ENCODE measurements at places on chromosomes 3 and 15.

GRCh38 chr3:166100730-166101129 lies 263.5 kb upstream of the BCHE start:
- no peak for DNase-seq

DNA sequence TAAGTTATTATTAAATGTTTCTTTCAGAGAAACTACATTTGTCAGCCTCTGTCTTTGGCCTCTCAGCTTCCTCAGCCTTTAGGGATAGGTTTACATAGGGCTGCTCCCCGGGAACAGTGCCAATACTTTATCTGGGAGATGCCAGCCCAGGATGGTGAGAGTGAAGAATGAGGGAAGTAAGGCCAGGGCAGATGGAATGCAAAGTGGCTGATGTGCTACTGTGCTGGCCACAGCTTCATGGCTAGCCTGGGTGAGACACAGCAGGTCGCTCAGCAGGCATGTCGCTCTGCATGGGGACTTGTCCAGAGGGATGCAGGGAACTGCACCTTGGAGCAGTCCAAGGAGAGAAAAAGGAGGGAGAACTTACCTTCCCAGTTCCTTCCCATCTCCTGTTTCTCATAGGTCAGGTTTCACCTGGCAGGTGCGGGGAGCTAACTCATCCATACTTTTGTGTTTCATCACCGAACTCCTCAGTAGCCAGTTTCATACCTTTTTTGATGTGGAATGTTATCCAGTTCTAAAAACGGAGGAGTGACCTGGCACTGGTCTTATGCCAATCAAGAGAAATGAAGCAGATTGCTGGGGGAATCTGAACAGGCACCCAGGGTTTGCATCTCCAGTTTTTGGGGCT lies 30.9 kb upstream of the C15orf39 start:
- no peak for DNase-seq

DNA sequence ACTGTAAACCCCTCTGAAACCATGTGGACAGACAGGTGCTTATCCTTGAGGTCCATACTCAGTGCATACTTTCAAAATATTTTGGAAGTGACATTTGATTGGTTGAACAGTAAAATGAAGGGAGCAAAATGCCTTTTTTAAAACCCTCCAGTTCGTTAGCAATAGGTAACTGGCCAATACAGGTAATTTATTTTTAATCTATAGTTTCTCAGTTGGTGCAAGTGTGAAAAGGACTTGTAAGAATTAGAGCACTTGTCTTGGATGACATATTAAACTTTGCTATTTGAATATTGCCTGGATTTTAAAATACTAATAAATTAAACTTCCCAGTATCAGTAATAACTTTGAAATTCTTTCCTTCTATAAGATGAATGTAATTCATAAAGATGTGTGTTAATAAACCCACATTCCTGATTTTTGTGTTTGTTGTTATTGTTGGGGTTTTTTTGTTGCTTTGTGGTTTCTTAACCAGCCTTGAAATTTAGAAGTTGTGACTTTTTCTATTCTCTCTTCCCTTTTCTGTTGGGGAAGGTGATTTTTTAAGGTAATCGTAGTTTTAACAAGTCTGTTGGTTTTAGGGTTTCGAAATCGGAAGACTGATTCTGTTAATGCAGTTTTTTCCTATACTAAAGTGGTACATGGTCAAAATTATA lies 90.0 kb downstream of the STT3B start:
- no peak for DNase-seq

- DNase-seq = no peak
Measured at GRCh38 chr3:196003611-196004010, 78.3 kb downstream of the TFRC start.

GRCh38 chr3:114586119-114586518 lies 292.3 kb downstream of the TIGIT start:
- DNase-seq = no peak

DNA sequence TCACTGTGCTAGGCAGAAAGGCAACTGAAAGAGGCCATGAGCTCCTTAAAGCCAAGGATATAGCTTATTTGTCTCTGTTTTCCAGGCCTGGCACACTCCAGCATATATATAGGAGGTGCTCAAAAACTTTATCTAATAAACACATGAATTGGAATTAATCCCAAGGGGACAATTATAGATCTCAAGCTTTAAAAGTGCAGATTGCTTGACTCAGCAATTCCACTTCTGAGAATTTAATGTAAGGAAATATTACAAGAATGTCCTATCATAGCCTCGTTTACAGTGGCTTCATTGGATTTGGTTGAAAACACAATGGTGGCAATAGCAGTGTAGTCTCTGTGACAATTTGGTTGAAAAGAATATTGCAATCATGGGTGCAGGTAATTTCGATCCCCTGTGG lies 267.3 kb downstream of the SHQ1 start:
- DNase-seq = no peak

- DNase-seq = no peak
Measured at GRCh38 chr3:156518726-156519125, 36.2 kb downstream of the SSR3 start.

- DNase-seq = no peak
Measured at GRCh38 chr3:113266738-113267137, 55.4 kb downstream of the BOC start.

- DNase-seq = no peak
Measured at GRCh38 chr15:85543741-85544155, 163.3 kb downstream of the AKAP13 start.

- no peak for DNase-seq
Measured at GRCh38 chr15:95290176-95290974, 1040.1 kb upstream of the NR2F2 start.

GRCh38 chr3:48478626-48479555 lies 25.1 kb downstream of the SHISA5 start:
- DNase-seq = no peak

GRCh38 chr15:40279437-40280141 lies 3.3 kb downstream of the ANKRD63 start:
- peak; percentile 22 for DNase-seq

DNA sequence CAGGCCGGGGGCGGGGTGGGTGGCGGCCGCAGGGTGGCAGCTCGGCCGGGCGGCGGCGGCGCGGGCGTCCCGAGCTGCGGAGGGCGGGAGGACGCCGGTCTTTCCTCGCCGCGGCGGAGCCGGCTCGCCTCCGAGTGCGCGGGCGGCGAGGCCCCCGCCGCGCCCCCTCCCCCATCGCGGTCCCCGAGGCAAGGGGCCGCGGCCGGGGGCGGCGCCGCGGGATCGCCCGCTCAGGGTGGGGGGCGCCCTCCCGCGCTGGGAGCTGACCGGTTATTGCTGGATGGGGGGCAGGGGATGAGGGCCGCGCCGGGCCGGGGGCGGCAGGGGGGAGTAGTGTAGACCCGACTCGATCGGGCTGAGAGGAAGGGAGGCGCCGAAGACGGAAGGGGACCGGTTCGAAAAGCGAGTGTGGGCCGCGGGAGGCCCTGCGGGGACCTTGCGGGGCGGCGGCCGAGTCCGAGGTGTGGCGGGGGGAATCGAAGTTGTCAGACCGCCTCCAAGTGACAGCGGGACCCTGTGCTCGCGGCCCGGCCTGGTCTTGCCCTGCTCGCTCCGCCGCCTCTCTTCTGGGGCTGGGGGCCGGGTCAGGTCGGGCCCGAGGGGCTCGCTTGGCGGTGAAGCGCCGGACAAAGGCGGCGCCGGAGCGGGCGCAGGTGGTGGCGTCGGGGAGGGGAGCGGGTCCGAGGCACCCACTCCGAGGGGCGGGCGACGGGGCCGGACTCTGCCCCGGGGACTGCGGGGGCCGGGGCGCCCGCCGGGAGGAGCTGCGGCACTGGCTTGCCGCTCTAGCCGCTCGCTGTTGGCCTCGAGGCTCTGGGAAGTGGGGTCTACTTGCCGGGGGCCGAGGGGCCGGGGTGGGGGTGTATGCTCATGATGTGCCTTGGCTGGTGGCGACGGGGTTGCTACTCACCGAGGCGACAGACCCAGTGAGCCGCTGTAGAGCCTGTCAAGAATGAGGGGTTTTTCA lies 1.1 kb downstream of the BAHD1 start:
- DNase-seq = no peak

DNA sequence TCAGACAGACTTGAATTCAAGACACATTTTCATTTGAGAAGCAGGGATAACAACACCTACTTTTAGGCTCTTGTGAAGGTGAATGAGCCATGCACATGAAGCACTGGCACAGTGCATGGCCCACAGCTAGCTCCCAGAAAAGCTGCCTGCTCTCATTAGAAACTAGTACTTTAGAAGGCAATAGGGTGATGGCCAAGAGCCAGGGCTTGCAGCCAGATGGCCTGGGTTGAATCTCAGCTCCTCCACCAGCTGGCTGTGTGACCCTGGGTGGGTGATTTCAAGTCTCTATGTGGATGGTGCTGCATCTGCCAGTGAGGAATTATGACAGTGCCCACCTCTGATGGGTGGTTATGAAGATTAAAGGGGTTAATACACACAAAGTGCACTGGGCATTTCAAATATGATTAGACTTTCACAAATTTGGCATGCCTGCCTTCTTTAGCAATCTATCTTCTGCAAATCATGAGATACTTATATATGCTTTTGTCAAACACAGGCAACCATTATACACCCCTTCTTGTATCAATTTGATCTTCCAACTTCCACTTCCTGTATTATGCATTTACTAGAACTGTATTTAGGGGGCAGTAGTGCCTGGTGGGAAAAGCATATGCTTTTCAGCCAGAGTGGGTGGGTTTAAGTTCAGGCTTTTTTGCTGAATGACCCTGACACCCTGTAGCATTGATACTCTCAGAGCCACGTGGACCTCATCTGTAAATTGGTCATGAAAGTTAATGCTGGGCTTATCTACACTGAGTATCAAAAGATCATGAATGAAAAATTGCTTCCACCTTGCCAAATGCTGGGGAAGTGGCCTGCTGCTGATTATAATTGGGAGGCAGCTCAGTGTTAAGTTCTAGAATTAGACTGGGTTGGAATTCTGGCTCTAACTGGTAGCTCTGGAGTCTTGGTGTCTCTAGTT lies 34.7 kb upstream of the RBP1 start:
- peak; percentile 87 for DNase-seq

DNA sequence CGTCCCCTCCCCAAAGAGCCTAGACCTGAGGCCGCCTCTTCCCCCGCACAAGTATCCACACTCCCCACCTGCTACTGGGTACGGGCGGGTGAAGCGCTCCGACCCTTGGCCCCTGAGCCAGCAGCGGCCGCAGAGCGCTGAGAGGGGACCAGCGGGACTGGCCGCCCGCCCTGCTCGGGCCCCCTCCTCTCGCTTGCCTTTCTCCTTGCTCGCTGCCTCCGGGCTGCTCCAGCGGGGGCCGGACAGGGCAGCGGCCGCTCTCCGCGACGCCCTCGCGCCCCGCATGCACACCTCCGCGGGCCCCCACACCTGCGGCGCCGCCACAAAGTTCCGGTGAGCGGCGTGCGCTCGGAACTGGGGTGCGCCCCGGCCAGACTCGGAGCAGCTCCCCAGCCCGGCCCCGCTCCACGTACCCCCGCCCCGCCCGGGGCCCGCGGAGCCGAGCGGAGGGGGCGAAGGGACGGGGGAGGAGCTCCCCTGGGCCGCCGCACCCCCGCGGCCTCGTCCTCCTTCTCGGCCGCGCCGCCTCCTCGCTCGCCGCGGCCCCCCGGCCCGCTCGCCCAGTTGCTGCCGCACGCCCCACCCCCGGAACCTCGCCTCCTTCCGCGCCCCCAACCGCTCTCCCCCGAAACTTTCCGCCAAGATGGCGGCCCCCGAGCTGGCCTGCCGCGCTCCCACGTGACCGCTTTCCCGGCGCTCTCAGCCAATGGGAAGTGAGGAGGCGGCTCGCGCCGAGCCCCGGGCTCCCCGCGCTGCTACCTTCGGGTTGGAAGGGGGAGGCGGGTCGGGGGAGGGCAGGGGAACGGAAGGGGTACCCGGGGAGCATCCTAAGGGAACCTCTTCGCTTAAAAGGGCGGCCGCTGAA lies 704 bp downstream of the DLG1 start:
- DNase-seq = peak; percentile 54

Data from NCI-H1694 (cell line).